ENCODE measurements at places on chromosomes 2 and 18.
A peak's percentile ranks its signal among the peaks of the same experiment; 100 is the strongest.

GRCh38 chr2:100320547-100321178 lies 1.6 kb downstream of the LONRF2 start:
- no peak for DNase-seq

GRCh38 chr2:121828281-121828731 lies 72.9 kb downstream of the TSN start:
- DNase-seq, result peak; percentile 27

DNA sequence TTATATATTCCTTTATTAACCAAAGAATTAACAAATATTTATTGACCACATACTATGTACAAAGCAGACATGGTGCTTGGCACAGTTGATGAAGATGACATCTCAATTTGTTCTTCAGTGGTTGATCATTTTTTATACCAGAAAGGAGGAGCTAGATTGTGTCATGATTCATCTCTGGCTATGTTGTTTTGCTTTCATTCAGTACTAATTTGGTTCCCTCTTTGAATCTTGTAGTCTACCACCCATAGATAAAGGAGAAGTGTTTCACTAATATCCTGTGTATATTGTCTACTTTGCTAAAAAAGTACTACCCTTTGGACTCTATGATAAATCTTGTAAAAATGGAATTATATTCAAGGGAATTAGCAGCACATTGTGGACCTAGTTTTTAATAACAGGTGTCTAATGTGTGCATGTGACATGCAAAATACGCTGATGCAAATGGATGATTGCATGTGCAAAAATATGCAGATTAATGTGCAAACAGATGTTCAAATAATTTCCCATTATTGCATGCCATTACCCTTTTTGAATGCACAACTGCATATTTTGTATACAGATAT lies 313.2 kb upstream of the ZEB2 start:
- no peak for DNase-seq

- no peak for DNase-seq
Measured at GRCh38 chr2:56464613-56465012, 280.8 kb downstream of the CCDC85A start.
